ENCODE measurements at places on chromosomes 5 and 9. TPM values are rescaled to one million over a fixed set of nuclear protein-coding genes. Genes with fewer than 3 reads are reported as not detected.

DNA sequence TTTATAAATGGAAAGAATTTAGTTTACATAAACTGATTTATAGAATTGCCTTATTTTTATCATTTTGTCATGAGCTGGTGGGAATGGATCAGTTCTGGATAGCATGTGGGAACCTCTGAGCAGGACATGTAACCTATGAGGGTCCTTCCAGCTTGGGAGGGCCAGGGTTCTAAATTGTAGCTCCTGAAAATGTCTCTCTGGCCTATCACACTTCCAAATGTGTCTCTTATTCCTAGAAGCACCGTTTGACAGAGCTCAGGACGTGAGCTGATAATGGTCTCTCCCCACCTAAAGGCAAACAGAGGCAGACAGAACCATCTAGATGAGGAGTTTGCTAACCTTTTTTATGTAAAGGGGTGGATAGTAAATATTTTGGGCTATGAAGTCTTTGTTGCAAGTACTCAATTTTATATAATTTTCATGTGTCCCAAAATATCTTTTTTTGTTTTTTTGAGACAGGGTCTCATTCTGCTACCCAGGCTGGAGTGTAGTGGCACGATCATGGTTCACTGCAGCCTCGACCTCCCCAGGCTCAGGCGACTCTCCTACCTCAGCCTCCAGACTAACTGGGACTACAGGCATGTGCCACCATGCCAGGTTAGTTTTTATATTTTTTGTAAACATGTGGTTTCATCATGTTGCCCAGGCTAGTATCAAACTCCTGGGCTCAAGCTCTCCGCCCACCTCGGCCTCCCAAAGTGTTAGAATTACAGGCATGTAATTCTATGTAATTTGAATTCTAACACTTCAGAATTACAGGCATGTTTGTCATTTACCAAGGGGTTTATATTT is 4.0 kb downstream of the TRAF1 start:
- DNase-seq: no peak

DNA sequence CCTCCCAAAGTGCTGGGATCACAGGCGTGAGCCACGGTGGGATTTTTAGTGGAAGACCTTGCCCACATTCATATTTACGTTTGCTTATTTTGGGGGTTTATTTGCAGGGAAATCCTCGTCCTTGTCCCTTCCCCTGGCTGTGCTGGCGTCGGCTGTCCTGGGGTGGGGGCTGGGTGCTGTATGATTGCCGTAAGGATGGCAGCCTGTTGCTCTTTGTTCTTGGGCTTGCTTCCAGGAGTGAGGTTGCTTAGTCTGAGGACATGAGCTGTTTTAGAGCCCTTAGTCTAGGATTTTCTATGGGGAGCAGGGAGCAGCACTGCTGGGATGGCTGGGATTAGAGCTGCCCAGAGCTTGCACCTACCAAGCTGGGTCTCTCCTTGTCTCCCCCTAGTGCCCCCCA is 85.8 kb upstream of the ASS1 start:
- DNase-seq: no peak

- DNase-seq: no peak
Measured at GRCh38 chr5:149219584-149219983, 52.1 kb upstream of the AFAP1L1 start.

GRCh38 chr5:161691911-161692310 is 6.4 kb downstream of the GABRA6 start:
- no peak for DNase-seq

- no peak for DNase-seq
Measured at GRCh38 chr5:140554454-140554853, 2.8 kb downstream of the SRA1 start.

- no peak for DNase-seq
Measured at GRCh38 chr9:133166392-133166791, 2.7 kb upstream of the GBGT1 start.

DNA sequence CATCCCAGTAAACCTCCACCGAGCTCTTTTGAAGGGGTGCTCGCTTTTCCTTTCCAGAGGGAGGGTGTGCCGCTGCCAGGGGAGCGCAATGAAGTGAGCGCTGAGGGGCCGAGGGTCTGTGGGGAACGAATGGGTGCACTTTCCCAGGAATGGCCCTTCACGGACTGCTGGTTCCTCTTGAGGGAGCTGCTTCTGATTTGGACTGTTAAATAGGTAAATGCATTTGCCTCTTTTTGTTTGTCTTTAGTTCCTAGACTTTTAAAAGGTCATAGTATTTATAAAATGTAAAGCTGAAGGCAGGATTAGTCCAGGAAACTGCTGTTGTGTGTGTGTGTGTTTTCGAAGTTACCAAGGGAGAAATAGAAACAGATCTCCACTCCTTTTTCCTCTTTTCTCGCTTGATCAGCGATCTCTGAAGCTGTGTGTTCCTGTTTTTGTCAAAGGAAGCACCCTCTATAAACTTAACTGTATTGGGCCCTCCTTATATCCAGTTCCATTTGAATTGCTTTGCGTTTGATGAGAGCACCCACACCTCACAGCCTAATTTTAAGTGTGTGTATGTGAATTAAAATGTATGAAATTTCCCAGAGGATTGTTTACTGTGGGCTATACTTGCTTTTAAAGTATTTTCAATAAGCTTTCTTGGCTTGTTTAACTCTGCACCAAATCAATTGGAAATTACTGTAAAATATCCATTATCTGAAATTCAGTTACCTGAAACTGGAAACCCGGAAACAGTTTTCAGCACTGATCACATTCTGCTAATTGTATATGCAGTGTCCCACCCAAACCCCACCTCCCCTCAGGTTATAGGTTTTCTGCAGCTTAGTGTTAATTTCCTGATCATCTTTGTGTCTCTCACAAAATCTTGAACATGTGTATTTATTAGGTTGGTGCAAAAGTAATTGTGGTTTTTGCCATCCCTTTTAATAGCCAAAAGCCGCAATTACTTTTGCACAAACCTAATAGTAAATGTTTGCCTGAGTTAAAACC is 966 bp downstream of the SNX2 start:
- DNase-seq: no peak

Gene BSPRY
- 4.4 TPM for total RNA-seq

GRCh38 chr9:20551236-20551635 is 71.1 kb downstream of the MLLT3 start:
- no peak for DNase-seq

Gene RIOK2
- 29.1 TPM for total RNA-seq

Measured in activated CD8-positive, alpha-beta T cell treated with anti-CD3 and anti-CD28 coated beads, Interleukin-2, amount 10 ng/mL, durations not matched to agents 7 days and 5 days (primary cell).